PC-3 (cell line): ENCODE measurements at places on chromosomes 3 and 15. TPM values are rescaled to one million over a fixed set of nuclear protein-coding genes. Genes with fewer than 3 reads are reported as not detected.

GRCh38 chr3:171565481-171566058 lies 105.4 kb upstream of the TNIK start:
- H3K27ac ChIP-seq = no peak overlapping the region
- no peak overlapping the region for H3K4me3 ChIP-seq
- no peaks in the 10 kb centered on the region for H3K27me3 ChIP-seq
- H3K36me3 ChIP-seq = no peaks in the 10 kb centered on the region

GRCh38 chr3:38267662-38268061 lies 2.0 kb downstream of the SLC22A13 start:
- DNase-seq = no peak
- H3K36me3 ChIP-seq = no peaks in the 10 kb centered on the region
- no peak overlapping the region for H3K4me3 ChIP-seq
- H3K27me3 ChIP-seq = no peaks in the 10 kb centered on the region
- no peaks in the 10 kb centered on the region for H3K4me1 ChIP-seq
- H3K27ac ChIP-seq = no peak overlapping the region

DNA sequence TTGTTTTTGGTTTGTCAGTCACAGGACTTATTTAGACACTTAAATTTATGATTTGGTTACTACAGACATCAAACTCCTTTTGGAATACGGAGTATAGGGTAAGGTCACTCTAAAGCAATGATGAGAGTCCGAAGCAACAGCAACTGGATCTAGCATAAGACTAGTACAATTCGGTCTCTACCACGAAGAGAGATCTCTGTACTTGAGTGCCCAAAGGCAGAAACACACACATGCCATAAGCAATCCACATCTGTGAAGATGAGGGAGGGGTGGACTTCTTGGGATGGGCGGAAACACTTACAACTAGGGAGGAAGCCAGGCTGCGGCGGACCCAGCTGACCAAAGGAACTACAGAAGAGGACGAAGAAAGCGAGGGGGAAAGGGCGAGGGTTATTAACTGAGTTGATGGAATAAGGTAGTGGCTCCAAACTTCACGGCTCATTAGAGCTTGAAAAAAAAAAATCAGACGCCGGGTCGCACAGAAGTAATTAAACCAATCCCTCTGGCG lies 595 bp downstream of the DPH6 start:
- peaks cover 19% of the 10 kb centered on the region for H3K4me1 ChIP-seq
- no peaks in the 10 kb centered on the region for H3K36me3 ChIP-seq
- H3K4me3 ChIP-seq = peak overlapping the region; percentile 76
- no peaks in the 10 kb centered on the region for H3K27me3 ChIP-seq

- H3K27ac ChIP-seq = no peak overlapping the region
- H3K4me3 ChIP-seq = no peak overlapping the region
- no peaks in the 10 kb centered on the region for H3K4me1 ChIP-seq
- DNase-seq = peak; percentile 37
Observed at GRCh38 chr15:58839485-58839884, 68.4 kb downstream of the MINDY2 start.

- no peaks in the 10 kb centered on the region for H3K36me3 ChIP-seq
- H3K27me3 ChIP-seq = peaks cover 58% of the 10 kb centered on the region
- no peak overlapping the region for H3K4me3 ChIP-seq
Observed at GRCh38 chr15:60583946-60584345, 105.0 kb upstream of the ICE2 start.

DNA sequence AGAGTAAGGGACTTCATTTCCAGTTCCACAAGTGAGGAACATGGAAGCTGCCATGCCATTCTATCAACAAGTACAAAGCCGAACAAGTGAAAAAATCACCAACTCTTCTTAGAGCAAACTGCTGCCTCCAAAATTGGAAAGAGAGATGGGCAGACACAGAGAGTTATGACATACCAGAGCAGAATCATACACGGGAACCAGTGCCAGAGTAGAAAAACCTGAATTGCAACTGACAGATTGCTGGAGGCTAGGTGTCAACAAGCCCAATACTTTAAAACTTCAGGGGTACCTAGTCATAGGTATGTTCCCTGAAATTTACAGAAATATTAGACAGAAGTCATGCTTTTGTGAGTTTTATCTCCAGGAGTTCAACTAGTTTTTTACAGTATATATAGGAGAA lies 62.0 kb downstream of the TTBK2 start:
- peaks cover 39% of the 10 kb centered on the region for H3K4me1 ChIP-seq
- peak; percentile 86 for DNase-seq

GRCh38 chr3:89617706-89618105 lies 510.3 kb downstream of the EPHA3 start:
- no peaks in the 10 kb centered on the region for H3K4me1 ChIP-seq
- H3K27me3 ChIP-seq = 0 out of 2 replicates have a peak, but pooled peaks cover 22% of the 10 kb centered on the region
- no peak overlapping the region for H3K27ac ChIP-seq
- no peak overlapping the region for H3K4me3 ChIP-seq
- no peaks in the 10 kb centered on the region for H3K36me3 ChIP-seq

DNA sequence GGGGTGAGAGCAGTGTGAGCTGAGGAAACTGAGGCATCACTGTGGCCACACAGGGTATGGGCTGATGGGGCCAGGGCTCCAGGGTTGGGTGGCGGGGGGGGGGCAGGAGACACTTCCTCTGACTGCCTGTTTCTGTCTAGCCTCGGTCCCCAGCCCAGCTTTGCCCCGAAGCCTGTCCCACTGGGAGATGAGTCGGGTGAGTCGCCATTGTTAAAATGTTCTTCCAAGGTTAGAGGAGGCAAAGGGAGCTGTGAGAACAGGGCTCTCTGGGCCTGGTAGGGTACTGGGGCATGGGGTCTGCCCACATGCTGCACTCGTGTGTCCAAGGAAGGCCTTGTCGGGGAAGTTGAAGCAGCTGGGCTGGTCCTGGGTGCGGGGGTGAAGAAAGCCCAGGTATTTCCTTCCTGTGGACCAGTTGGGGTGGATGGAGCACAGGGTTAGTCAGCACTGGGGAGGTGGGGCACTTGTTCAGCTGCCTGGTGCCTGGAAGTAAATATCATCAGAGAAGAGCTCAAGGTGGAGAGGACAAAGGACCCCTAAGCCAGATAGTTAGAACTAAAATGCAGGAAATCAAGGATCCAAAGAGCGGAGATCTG lies 8.3 kb upstream of the JMJD7 start:
- DNase-seq = no peak
- H3K27ac ChIP-seq = no peak overlapping the region

DNA sequence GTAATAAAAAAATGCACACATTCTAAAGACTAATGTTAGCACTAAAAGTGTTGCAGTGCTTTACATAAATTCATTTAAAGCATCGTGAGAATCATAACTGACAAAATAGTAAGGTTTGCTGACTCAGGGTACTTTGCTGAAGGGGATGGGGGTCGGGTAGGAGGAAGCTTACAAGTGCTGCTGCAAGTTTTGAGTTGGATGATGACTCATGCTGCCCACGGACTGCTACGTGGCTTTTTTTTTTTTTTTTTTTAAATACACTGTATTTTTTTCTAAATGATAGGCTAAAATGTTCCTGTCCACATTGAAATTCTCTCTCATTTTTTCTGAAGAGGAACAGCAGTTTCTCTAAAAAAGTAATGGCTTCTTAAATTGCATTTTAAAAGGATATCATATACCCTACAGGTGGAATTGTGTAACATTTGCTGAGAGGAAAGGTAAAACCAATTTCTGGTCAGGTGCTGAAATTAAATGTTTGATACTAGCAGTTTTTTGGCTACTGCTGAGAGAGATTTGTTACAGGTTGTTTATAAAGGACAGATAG lies 2.2 kb downstream of the MAPK6 start:
- H3K27ac ChIP-seq = peak overlapping the region; percentile 76
- DNase-seq = peak; percentile 71
- H3K36me3 ChIP-seq = no peaks in the 10 kb centered on the region
- H3K27me3 ChIP-seq = no peaks in the 10 kb centered on the region

DNA sequence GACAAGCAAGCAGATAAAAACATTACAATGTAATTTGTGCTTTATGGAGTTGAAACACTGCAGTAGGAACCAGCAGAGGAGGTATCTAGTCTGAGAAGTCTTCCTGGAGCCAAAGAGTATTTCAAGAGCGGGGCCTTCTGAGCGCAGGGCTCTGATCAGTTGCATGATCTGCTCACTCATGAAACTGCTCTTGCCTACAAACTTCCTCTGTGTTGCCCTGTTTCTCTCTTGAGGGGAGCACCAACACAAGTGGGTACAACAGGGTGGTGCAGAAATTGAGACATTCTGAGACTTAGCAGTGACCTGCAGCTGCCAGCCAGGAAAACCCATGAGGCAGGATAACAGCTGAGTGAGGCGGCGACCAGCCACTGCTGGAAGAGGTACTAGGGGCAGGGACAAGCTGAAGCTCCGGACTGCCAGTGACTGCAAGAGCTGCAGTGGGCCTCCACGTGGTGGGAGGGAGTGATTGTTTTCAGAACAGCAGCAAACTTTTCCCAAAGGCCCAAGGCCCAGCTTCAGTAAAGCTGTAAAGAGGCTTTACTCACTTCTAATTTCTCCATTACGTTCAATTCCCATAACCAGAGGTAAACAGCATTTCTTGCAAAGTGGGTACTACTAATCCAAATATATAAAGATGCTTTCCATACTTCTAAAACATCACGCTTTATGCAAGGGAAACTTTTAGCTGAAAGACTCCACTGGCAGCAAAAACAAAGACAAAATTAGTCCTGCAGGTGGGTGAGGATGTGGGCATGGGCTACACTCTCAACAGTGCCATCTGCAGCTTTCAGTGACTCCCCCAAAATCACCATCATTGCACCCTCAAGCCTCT lies 69.0 kb upstream of the LPP start:
- no peaks in the 10 kb centered on the region for H3K4me1 ChIP-seq
- no peaks in the 10 kb centered on the region for H3K27me3 ChIP-seq
- DNase-seq = no peak
- no peak overlapping the region for H3K27ac ChIP-seq
- H3K4me3 ChIP-seq = no peak overlapping the region

DNA sequence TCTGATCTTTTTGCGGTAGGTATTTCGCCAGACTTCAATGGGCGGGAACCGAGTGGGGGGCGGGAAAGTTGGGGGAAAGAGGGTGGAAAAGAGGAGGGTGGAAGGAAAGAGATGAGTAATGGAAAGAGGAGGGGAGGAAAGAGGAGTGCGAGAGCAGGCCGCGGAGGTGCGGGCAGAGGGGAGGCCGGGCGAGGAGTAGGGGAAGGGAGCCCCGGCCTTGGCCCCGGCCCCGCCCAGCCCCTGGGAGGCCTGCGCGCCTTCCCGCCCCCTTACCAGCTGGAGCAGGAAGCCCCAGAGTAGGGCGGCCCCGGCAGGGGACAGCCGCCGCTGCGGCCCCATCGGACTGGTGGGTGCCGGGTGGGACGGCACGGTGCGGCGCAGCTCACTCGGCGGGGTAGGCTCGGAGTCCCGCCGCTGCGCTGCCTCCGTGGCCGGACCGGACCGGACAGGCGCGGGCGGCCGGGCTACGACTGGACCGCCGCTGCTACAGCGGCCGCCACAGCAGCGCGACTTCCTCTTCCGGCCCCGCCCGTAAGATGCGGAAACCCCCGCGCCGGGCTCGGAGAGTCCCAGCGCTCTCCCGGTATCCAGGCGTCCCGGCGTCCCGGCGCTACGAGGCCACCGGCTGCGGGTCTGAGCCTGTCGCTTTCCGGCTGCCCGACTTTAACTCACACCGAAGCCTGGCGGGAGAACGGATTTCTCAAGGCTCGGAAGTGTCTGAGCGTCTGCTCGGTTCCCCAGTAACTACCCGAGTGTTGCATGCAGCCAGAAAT lies at the start of gene SPPL2A:
SPPL2A (minus strand) TSS at position 512 of the 773 bp plus-strand sequence; CDS start at position 339, 173 bp downstream.
- peak within 1 kb of the TSS; percentile 99 for H3K4me3 ChIP-seq
- peak; percentile 65 for DNase-seq
- H3K27me3 ChIP-seq = no peaks in the 10 kb centered on the region
- H3K27ac ChIP-seq = peak within 1 kb of the TSS; percentile 32

DNA sequence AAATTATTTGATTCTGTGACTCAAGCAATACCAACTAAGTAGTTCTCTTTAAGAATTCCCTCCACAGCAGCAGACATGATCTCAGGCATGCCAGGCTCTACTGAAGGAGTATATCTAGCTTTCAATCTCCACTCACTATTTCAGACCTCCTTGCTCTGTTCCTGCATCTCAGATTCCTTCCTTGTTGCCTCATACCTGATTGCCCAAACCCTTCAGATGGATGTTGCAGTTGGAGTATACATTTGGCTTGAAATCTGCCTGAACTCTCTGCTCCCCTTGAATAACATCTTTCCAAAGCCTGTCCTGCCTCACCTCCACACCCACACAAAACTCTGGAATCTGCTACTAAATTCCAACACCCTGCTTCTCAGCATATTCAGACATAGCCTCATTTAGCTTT lies 19.8 kb upstream of the TM4SF4 start:
- H3K27ac ChIP-seq = no peak overlapping the region
- H3K4me1 ChIP-seq = no peaks in the 10 kb centered on the region

DNA sequence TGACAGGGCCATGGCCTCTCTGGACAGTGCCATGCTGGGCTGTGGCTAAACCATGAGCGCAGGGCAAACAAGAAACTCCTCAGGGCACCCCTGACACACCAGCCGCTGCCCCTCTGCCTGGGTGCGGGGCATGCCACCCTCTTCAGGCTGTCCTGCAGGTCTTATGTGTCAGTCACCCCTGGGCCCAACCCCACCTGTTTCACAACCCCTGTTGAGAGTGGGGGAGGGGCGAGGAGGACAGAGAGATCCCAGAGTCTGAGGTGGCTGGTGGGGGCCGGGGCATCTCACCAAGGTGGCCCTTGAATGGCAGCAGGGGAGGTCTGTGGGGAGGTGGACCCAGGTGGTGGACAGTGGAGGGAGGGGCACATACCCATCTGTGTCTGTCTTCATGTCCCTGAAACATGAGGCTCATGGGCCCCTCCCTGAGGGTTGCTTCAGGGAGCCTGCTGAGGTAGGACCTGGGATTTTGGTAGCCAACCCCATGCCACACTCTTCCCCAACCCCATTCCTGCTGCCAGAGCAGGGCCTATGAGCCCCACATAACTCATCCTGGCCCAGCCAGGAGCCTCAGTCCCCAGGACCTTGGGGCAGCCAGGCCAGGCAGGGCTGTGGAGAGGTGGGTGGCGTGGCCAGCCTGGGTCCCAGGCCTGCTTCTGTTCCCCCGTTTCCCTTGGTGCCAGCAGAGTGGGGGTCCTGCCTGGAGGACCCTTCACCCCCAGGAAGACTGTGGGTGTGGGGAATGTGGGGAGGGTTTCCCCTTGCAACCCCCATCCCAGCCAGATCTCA lies 1.7 kb upstream of the STAB1 start:
- H3K27ac ChIP-seq = no peak overlapping the region
- no peaks in the 10 kb centered on the region for H3K27me3 ChIP-seq
- peaks cover 12% of the 10 kb centered on the region; the same call in 1 of the 2 replicates for H3K36me3 ChIP-seq
- H3K4me3 ChIP-seq = no peak overlapping the region
- no peak for DNase-seq

DNA sequence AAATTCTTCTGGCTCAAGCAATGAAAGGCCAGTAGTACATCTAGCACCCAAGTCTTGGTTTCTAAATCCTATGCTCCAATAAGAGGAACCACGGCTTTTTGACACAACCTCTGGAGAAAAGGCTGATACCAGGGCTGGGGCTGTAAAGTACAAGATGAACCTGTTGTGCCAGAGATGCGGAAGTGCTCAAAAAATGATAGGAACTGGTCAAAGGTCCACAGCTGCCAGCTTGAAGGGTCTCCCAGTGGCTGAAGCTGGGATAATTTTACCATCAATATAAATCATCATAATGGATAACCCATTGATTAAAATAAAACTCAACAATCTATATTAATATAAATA lies 558 bp upstream of the NCEH1 start:
- peaks cover 33% of the 10 kb centered on the region for H3K4me1 ChIP-seq
- no peaks in the 10 kb centered on the region for H3K36me3 ChIP-seq
- peak overlapping the region; percentile 93 for H3K4me3 ChIP-seq

The GPR15 gene
- total RNA-seq = not detected in 2 replicates

The C2CD4A gene
- 0.11 and 0.52 TPM in 2 replicates for total RNA-seq

The PYDC2 gene
- total RNA-seq = not detected in 2 replicates

The SLCO2A1 gene
- not detected in 2 replicates for total RNA-seq

The HHLA2 gene
- not detected in 2 replicates for total RNA-seq

The EBLN2 gene
- total RNA-seq = 3.8 and 6.2 TPM in 2 replicates

The LSAMP gene
- 0.15 TPM in 1 of 2 replicates, not detected in the other for total RNA-seq
